ENCODE measurements at places on chromosomes 13 and 19.

- no peak for DNase-seq
These were observed 176.2 kb downstream of the FOXO1 start for GRCh38 chr13:40490086-40490758.

DNA sequence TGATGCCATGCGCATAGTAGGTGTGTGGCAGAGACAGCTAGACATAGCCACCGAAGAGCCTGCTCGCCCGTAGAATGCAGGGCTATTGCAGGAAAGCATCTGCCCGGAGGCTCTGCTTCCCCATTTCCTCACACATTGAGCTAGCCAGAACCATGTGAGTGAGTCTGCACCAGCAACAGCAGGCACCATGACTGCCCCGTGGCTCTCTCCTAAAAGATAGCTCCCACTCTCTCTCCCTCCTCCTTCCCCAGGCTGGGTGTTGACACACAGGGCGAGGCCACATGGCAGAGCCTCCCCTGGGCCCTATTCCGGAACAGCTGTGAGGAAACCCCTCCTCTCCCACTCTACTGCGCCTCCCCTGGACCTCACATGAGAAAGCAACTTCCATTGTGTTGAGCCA is 52.3 kb upstream of the ATP12A start:
- no peak for DNase-seq

DNA sequence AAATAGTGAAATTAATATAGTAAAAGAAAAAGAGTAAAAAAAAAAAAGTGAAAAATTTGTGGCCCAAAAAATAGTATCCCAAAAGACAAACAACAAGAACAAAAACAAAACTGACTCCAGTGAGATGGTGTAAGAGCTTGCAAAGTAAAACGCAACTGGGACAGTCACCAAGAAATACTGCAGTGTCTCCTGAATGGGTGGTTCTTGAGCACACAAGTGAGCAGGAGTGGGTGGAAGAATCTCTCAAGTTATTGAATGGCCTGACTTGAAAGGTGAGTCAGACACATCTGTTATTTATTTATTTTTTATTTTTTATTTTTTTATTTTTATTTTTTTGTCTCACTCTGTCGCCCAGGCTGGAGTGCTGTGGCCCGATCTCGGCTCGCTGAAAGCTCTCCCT is 1.9 kb downstream of the ZNF493 start:
- no peak for DNase-seq

- no peak for DNase-seq
These were observed 3.5 kb upstream of the SIGLEC8 start for GRCh38 chr19:51461723-51462161.
